Omental fat pad (tissue), 4 donors: ENCODE measurements at places on chromosomes 7 and 10.

- no peak for DNase-seq
These were observed 19.8 kb downstream of the COL1A2 start for GRCh38 chr7:94414481-94414880.

DNA sequence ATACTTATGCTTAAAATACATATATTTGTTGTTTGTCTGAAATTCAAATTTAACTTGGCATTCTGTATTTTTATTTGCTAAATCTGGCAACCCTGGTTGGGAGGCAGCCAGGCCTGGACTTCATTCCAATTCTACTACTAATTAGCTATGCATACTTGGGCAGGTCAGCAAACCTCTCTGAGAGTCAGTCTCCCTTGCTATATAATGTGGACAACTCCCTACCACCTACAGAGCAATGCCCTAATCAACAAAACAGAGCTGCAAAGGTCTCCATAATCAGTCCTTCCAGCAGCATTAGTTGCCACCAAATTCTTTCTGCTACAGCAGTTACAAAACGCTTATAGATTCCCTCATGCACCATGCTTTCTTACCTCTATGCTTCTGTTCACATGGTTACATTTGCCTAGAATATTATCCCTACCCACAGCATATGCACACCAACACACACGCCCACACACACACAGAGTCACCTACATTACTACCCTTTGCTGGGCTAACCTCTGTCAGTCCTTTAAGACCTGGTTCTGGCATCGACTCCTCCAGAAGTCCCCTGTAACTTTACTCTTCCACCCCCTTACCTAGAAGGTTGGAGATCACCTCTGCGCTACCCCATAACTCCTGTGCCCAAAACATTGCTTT, 188.7 kb downstream of the FGFR2 start:
- no peak for DNase-seq

DNA sequence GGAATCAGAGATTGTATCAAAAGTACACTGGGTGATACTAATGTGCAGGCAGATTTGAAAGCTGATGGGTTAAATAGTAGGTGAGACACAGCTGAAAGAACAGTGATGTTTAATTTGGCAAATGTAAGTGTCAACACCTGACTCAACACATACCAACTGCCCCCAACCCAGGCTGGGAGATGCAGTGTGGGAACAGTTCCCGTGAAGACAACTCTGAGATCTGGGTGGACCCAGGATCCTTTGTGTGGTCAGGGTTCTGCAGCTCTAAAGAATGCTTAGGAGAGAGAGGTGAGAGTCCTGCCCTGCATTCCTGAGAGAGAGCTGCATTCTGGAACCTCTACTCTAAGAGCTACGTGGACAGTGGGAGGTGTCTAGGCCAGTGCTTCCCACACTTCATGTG, 479.7 kb downstream of the RPS24 start:
- no peak for DNase-seq

DNA sequence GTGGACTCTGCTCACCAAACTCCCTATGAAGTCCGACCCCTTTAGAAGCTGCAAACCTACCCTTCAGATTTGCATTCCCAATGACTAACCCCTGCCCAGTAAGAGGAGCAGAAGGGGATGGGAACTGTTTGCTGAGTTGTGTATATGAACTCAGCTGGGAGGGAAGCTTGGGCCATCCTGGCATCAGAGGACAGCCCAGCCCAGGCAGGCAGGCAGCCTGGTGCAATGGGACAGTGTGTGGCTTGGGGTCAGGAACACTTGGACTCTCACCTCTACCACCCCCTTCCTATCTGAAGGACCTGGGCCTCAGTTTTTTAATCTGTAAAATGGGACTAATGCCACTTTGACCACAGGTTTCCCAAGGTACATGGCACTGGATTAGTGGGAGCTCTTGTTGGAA, 147.4 kb upstream of the GPR26 start:
- DNase-seq = no peak

DNA sequence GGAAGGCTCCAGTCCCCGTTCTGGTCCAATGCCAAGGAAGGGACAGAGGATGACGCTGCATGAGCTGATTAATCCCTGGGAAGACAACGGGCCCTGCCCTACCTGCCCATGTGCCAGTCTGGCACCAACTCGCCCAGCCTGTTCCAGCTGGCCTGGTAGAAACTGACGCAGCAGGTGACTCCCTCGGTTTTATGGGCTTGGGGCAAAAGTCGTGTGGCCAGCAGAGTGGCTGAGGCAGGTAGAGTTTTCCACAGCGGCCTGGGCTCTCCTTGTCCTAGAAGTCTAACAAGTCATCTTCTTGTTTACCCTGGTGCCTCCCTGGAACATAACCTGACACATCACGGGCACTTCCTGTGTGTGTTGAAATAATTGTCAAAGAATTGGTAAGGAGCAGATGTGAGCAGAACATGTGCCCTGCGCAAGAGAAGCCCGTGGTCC, 20.4 kb upstream of the LMTK2 start:
- no peak for DNase-seq

DNA sequence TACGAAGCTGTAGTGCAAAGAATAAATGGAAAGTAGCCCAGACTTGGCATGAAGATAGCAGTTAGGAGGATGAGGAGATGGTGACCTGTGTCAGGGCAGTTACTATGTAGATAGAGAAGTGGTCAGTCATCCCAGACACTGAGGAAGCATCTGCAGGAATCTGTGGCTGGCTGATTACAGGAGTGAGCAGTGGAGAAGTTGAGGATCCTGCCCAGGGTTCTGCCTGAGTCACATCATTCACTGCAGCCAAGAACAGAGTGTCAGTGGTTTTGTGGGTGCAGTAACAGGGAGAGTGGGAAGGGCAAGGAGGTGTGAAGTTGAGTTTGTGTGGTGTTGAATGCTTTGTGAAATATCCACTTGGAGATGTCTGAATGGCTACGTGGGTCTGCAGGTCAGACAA, 676.4 kb upstream of the NRP1 start:
- DNase-seq = no peak

- no peak for DNase-seq
These were observed 3.9 kb upstream of the PURB start for GRCh38 chr7:44889086-44889781.
